ENCODE measurements at places on chromosomes 2 and 18.

GRCh38 chr2:43024515-43025011 lies 201.8 kb downstream of the ZFP36L2 start:
- DNase-seq = no peak

DNA sequence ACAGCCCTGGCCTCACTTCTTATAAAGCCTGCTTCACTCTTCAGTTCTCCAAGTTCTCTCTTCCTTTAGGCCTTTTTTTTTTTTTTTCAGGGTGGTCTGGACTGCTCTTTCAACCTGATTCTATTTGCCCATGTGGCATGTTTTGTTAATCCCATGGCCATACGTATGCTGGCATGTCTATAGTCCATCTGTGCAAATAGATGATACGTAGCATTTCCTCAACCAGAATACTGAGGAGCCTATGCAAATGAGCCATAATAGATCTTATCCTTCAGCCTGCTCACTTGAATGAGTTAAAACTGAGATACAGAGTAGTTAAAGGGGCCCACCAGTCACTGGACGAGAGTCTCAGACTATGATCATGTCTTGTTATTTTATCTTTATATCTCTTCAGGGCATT lies 265.2 kb upstream of the CXCR4 start:
- no peak for DNase-seq

GRCh38 chr2:240576036-240576435 lies 7.8 kb downstream of the RNPEPL1 start:
- DNase-seq = no peak

DNA sequence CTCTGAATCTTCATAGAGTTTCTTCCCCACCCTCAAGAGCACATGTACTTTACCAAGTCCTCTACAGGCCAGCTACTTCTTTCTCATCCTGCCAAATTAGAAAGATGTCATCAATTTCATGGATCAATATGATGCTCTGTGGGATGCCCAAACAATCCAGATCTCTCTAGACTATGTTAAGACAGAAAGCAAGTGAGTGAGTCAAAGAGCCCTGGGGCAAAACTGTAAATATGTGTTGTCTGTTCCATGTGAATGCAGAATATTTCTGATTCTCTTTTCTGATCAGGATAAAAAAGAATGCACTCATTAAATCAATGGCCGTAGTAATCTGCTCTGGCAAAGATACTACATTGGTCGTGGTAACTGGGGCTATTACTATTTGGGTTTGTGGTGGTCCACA lies 53.1 kb upstream of the ROCK2 start:
- DNase-seq = no peak

DNA sequence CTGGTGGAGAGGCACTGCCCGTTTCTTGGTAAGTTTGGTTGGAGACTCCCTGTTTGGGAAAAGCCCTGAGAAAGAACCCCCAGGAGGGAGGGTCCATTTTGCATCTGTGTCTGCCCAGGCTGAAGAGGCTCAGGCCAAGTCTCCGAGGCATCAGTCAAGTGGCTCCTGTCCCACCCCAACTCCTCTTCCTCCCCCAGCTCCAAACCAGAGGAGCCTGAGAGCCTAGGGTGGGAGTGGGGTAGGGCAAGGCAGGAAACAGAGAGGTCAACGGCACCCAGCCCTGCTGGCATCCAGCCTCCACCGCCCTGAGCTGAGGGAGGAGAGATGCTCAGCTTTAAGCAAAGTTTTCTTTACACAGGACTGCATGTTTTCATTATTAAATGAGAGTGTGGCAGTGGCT lies 38.2 kb downstream of the CYP27C1 start:
- DNase-seq = no peak

- no peak for DNase-seq
Measured at GRCh38 chr18:36471393-36471792, 173.9 kb downstream of the FHOD3 start.

- DNase-seq = no peak
Measured at GRCh38 chr2:15988733-15989132, 48.4 kb downstream of the MYCN start.

GRCh38 chr2:99481941-99482340 lies 7.9 kb downstream of the REV1 start:
- no peak for DNase-seq

DNA sequence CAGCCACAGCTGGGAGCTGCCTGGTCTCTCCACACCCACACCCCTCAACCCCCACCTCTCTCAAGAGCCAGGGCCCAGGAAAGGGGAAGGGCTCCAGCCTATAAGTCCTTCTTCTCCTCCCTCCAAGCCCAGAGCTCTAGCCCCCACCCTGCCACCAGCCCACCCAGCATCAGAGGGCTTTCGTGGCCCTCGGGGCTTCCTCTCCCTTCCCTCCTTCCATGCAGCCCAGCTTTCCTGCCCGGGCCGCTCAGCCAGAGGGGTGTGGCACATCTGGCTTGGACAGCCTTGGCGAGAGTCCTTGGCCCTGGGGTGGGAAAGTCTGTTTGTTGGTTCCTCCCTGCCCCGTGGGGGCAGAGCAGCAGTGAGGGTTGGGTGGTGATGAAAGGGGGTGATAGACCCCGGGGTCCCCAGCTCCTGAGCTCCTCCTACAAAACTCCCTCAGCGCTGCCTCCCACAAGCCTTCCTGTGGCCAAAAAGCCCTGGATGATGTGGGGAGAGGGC lies 7.0 kb downstream of the TNS1 start:
- no peak for DNase-seq

DNA sequence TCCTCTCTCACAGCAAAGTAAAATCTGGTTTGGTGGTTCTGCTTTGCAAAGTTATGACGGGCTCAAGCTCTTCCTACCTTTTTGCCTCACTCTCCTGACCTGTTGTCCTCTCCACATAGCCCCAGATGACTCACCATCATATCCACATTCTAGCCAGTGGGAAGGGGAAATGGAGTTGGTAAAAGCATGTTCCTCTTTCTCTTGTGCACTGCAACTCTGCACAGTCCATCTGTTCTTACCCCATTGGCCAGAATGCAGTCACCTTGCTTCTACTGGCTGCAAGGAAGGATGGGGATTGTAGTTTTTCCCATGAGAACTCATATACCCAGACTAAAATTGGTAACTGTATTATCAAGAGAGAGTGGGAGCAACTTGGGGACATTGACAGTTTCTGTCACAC lies 50.4 kb upstream of the SMIM21 start:
- no peak for DNase-seq

DNA sequence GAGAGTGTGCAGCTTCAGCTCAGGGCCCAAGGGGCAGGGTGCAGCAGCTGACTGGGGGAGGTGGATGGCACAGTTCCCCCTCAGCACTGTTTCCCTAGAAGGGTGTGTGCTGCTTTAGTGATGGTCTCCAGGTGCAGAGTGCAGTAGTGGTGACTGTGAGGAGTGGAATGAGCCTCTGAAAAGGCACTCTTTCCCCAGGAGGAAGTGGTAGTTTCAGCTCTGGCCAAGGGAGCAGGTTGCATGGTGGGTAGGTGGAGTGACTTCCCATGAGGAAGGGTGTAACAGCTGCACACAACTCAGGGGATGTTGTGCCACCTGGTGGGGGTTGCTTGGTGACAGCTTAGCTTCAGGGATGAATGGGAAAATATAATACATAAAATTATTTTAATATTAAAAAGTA lies 251.5 kb upstream of the NXPH2 start:
- DNase-seq = no peak

DNA sequence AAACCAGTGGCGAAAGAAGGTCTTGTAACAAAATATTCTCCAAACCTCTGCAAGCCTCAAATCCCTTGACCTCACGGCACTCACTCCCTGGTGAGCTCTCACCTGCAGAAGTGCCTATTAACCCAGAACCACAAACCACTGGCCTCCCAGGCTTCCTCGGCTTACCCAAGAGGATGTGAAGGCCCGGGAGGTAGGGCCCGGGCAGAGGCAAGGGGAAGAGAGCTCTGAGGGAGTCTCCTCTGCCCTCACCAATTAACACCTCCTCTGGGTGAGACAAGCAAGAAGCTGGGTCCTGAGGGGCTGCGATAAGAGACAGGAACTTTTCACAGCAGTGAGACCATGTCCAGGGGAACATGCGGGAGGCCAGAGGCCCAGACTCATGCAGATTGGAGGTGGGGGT lies 53.7 kb downstream of the EMX1 start:
- no peak for DNase-seq

DNA sequence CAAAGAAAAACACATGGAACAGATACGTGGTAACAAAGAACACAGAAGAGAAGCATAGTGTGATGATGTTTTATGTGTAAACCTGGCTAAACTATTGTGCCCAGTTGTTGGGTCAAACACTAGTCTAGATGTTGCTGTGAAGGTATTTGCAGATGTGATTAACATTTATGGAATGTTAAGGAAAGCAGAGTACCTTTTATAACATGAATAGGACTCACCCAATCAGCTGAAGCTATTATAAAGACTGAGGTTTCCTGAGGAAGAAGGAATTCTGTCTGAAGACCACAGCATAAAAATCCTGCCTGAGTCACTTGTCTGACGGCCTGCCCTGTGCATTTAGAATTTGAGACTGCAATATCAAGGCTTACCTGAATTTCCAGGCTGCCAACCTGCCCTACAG lies 253.1 kb downstream of the DYM start:
- DNase-seq = no peak

GRCh38 chr2:185417111-185417510 lies 321.5 kb upstream of the FSIP2 start:
- no peak for DNase-seq

DNA sequence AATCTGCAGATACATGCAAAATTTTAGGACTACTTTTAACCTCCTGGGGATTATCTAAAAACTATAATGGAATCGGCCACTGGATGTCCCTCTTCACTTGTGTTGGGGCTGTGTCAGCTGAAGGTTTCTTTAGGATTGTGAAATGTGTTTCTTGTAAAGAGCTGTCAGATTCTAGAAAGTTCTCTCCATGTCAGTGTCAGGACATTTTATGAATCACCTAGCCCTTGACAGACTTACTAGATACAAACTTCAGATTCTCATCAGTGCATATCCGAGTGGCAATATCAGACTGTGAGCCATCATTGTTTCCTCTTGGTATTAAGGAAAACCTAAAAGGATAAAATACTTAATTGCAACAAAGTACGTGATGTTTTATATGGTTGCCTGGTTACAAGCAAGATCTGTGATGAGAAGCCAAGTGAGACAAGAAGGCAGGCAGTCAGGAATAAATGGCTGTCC lies 107.3 kb downstream of the CPS1 start:
- DNase-seq = no peak

GRCh38 chr2:11103984-11104793 lies 51.1 kb upstream of the SLC66A3 start:
- no peak for DNase-seq

DNA sequence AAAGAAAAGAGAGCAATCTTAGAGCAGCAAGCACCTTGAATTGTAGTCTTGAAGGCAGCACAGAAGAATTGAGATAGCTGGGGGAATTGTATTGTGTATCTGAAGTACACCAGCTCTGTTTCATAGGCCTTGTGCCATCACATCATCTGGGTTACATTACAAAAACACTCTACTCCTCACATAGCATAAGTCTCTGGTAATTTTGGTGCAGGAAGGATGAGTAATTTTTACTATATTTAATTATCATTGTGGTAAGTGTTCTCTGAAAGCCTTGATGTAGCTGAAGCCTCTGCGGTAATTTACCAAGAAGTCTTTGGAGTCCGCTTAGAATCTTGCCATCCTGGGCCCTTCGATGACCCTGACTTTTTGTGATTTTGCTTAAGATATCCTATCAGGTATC lies 291.1 kb downstream of the ARHGAP15 start:
- no peak for DNase-seq

- no peak for DNase-seq
Measured at GRCh38 chr2:207692206-207693065, 19.0 kb upstream of the CCNYL1 start.

GRCh38 chr2:67702284-67702683 lies 305.2 kb downstream of the ETAA1 start:
- no peak for DNase-seq

DNA sequence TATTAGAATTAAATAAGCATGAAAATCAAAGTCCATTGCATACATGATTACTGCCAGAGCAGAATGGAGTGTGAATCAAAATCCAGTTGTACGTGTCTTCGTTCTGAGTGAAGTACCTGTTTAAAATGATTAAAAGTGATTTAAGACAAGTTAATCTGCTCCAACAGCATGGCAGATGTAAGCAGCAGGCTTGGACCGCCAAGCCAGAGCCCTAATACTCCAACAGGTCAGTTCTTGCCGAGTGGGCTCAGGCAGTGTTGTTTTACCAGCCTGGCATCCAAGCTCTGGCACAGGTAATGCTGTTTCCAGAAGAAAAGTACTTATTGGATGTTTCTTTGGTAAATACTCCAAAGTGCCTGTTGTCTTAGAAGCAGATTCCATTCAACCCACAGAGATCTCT lies 171.4 kb upstream of the EPAS1 start:
- DNase-seq = no peak

DNA sequence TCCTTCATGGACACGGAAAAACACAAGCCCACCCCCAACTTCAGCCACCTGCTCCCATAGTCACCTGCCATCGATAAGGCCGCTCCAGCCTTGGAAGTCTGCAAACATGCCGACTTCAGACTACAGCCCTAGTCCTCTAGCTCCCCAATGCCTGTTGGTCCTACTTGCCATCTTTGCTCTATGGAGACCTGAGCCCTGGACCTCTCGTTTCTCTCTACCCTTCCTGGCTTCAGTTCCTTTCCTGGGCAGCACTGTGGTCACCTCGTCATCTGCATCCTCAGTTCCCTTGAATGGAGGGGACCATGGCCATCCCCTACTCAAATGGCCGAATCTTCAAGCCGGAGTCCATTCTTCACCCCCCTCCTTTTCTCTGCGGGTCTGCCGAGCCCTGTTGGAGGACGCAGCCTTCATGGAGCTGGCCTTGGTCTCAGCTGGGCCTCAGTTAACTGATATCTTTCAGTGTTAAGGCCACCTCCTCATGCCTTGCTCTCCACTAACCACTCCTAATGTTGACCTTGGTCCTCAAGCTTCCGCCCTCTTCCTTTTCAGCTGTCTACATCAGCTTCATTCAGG lies 47.7 kb upstream of the GBX2 start:
- DNase-seq = no peak

- no peak for DNase-seq
Measured at GRCh38 chr2:30769481-30769780, 37.8 kb downstream of the CAPN13 start.

GRCh38 chr2:103594823-103595222 lies 833.0 kb downstream of the TMEM182 start:
- no peak for DNase-seq

Data from smooth muscle cell of the brain vasculature (primary cell).